ENCODE measurements at places on chromosomes 13 and 19.
A peak's percentile ranks its signal among the peaks of the same experiment; 100 is the strongest.

DNA sequence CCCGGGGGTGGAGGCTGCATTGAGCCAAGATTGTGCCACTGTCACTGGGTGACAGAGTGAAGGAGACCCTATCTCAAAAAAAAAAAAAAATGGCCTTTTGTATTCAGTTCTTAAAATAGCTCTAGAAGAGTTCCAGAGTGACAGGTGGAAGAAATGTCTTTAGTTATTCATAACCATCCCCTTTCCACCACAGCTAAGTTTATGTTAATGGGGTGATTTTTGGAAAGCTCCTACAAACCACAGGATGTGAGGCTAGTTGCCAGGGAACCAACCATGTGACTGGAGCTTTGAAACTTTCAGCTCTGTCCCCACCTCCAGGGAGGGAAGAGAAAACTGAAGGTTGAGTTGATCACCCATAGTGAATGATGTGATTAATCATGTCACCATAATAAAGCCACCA lies 6.9 kb downstream of the ZNF490 start:
- DNase-seq = no peak

DNA sequence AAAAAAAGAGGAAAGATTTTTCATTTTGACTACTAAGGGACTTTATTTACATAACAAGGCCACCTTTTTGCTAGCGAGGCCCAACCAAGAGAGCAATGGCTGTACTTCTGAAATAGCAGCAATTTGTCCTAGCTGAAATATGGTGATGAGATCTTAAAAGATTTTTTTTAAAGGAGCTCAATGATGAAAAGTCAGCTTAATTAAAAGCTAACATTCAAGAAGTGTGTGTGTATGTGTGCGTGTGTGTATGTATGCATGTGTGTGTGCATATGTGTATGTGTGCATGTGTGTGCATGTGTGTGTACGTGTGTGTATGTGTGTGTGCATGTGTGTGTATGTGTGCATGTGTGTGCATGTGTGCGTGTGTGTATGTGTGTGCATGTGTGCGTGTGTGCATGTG lies 24.6 kb upstream of the TM9SF2 start:
- no peak for DNase-seq

DNA sequence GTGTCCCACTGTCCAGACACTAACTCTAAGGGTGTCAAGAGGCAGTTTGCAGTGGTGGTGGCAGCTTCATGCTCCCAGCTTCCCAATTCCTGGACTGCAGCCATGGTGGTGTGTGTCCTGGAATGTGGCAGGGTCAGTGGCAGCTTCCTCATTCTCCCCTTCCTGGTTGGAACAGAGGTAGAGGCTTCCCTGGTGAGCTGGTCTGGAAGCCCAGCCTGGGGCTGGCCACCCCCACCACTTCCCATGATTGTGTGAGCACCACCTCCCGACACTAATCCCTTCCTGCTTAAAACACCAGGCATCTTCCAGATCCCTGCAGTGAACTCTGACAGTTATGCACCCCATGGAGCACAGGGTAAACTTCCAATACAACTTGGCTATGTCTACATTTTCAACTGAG lies 134.9 kb downstream of the RAP2A start:
- peak; percentile 17 for DNase-seq

DNA sequence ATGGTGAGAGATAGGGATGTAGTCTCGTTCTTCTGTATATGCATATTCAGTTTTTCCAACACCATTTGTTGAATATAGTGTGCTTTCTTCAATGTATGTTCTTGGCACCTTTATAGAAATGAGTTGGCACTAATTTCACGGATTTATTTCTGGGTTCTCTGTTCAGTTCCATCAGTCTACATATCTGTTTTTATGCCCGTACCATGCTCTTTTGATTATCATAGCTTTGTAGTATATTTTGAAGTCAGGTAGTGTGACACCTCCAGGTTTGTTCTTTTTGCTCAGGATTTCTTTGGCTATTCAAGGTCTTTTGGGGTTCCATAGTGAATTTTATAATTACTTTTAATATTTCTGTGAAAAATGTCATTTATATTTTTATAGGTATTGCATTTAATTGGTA lies 14.5 kb upstream of the ZNF793 start:
- DNase-seq = no peak

DNA sequence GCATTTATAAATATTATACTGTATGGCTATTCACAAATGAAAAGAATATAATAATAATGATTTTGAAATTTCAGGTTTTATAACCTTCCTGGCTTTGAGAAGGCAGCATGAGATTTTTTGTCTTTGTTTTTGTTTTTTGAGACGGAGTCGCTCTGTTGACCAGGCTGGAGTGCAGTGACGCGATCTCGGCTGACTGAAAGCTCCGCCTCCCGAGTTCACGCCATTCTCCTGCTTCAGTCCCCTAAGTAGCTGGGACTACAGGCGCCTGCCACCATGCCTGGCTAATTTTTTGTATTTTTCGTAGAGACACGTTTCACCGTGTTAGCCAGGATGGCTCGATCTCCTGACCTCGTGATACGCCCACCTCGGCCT lies 64.1 kb downstream of the ZNF429 start:
- no peak for DNase-seq

GRCh38 chr13:20461860-20462532 lies 63.7 kb downstream of the CRYL1 start:
- peak; percentile 12 for DNase-seq

DNA sequence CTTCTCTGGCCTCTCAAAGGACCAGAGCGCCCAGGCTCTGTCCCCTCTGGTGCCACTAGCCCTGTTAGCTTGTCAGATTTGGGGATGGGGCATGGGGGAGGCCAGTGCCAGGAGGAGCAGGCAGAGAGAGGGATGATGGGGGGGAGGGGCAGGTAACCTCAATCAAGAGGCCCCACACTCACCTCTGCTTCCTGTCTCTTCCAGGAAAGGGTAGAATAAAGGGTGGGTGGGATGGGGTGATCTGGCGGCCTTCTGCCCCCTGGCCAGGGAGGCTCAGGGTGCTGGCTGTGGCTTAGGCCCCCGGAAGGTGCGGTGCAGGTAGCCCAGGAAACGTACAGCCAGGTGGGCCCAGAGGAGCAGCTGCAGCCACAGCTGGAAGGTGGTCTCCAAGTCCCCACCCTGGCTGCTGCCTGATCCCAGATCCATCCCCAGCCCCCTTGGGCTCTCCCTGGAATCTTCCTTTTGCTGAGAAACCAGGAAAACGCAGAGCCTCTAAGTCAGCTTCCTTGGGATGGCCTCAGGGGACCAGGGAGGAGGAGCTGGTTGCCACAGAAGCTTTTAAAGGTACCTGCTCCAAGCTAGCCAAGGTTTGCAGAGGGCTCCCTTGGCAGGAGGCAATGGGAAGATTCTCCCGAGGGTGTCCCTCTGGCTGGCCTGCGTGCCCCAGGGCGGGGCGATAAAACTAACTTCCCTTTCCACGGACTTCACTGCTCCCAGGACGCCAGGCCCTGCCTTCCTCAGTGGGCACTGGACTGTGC lies 5.3 kb downstream of the PRKACA start:
- DNase-seq = no peak

- peak; percentile 87 for DNase-seq
These were observed 84.7 kb upstream of the DOCK9 start for GRCh38 chr13:99062593-99062992.

DNA sequence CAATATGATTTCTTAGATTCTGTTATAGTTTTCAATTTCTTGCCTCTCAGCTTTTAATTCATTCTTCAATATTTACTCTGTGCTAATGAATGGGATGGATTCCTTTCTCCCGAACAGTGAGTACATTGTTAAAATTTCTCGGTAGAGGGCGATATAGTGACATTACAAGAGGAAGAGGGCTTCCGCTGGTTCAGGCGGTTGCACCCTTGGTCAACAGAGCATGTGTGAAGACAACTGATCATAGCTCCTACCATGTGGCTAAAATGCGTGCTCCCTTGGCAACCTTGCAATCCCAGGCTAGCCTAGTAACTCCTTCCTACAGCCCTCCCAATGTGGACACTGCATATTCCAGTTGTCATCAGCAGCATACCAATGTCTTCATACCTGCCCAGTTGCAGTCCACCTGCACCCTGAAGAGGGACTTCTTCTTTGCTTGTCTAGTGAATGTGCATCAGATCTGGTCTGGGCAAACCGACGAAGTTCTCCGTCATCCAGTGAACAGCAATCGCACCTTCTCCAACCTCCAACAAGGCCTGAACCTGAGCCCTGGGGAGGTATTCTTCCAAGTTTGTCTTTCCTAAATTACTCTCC lies 653.0 kb upstream of the GPC6 start:
- DNase-seq = peak; percentile 29

GRCh38 chr13:94880463-94880862 lies 168.1 kb upstream of the SOX21 start:
- no peak for DNase-seq

DNA sequence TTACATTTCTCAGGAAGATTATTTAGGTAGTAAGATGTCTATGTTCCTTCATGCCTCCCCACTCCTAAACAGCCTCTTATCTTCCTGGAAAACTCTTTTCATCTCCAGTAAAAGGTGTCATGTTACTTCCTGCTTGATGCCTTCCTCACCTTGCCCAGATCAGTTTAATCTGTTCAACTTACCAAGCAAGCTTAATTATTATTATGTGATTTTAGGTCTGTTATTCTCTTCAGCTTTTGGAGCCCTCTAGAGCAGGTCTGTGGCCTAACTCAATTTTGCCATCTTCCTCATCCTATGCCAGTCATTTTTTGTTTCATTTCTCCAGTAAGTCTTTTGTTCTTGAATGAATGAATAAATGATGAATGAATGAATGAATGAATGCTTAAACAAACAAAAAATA lies 528.4 kb downstream of the DCT start:
- no peak for DNase-seq

DNA sequence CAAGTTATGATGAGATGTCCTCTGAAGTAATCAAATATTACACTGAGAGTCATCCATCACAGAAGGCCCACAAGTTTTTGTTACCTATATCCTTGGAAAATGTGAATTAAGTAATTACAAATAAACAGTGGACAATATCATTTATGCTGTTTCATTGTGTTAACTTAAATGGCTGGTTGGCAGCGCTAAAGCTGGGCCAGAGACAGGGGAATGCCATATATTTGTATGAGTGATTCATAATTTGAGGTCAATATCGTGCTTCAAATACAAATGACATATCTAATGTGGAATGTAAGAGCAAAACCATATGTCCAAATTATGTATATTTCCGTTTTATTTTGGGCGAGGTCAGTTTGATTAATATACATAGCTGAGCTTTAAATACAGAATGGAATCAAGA lies 1556.2 kb downstream of the SLITRK5 start:
- peak; percentile 47 for DNase-seq

DNA sequence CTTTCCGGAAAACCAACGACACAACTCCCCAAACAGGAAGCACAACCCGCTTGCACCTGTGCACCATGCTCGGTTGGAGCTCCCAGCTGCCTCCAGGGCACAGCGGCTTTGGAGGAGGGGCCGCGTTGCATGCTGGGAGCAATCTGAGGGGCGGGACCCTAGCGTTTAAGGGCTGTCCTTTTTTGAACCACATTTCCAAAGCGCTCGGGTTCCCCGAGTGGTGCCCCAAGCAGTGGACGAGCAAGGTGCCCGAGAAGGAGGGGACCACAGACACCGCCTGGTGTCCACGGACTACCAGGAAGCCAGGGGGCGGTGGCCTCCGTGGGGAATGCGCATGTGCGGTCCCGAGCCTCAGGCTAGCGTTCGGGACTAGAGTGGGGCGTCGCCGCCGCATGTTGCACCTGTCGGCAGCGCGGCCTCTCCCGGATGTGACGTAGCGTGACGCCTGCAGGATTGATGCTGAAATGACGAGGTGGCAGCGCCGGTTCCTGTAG lies 11.9 kb upstream of the ZNF57 start:
- DNase-seq = no peak

- no peak for DNase-seq
These were observed 150.4 kb downstream of the GGACT start for GRCh38 chr13:100438059-100438788.

- peak; percentile 77 for DNase-seq
These were observed 94.3 kb downstream of the FAM216B start for GRCh38 chr13:42875475-42876269.

GRCh38 chr13:41307884-41308640 lies 3.0 kb upstream of the NAA16 start:
- DNase-seq = no peak

DNA sequence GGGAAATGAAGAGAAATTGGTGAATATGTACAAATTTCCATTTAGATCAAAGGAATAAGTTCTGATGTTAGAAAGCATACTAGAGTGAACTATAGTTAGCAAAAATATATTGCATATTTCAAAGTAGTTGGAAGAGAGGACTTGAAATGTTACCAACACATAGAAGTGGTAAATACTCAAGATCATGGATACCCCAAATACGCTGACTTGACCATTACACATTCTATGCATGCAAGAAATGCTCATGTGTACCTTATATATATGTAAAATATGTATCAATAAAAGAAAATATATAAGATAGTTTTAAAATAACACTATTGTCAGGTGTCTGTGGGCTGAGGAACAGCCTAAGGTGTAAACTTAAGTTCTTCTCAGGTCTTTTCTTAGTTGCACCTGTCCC lies 14.6 kb upstream of the ZNF491 start:
- no peak for DNase-seq

DNA sequence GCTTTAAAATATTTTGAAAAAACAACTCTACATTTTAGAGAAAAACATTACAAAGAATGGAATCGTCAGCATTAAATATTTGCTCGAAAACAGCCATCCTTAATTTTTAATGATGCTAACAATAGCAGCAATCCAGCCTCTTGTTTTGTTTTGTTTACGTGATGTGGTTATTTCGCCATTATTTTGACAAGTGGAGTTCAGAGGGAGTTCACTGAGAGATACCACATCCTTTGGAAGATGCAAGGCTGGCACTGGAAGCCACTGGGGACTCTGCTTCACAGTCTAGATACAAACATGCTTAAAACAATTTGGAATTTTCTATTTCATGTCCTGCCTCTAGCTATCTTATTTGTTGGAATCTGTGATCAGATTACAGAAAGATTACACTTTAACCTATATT lies 556.3 kb downstream of the PCDH17 start:
- DNase-seq = no peak

DNA sequence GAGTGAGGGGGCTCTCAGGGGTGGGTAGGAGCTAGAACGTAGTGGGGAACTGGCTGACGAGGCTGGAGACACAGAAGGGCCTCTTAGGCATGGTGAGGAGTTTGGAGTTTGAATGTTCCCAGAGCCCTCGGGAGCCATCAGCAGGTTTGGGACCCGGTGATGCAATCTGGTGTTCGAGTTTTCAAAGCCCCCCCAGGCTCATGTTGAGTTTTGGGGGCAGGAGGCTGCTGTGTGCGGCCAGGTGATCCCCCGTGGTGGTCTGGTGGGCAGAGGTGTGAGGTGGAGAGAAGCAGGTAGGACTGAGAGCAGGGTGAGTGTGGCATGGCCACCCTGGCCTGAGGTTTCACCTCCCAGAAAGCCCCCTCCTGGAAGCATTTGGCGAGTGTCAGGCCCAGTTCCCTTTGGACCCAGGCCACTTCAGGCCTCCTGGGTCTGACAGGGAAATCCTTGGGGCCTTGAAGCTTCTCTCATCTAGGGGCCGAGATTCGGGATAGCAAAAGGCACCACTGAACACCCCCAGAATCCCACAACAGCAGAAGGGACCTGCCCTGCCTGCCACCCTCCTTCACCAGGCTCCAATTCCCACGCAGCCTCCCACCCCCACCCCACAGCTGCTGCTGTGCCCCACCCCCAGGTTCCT lies 1.2 kb downstream of the YJEFN3 start:
- no peak for DNase-seq

- no peak for DNase-seq
These were observed 277.6 kb downstream of the SLITRK6 start for GRCh38 chr13:85521657-85522056.
